ENCODE measurements at places on chromosomes 3 and 15.

- DNase-seq, result no peak
Observed at GRCh38 chr15:61768131-61768530, 292.1 kb downstream of the VPS13C start.

GRCh38 chr15:75857886-75858285, 14.6 kb downstream of the UBE2Q2 start:
- DNase-seq, result no peak

- no peak for DNase-seq
Observed at GRCh38 chr15:36527235-36528162, 51.9 kb upstream of the CDIN1 start.

- peak; percentile 21 for DNase-seq
Observed at GRCh38 chr3:50436114-50436674, 67.2 kb downstream of the CACNA2D2 start.

- DNase-seq, result peak; percentile 54
Observed at GRCh38 chr3:172148241-172148640, 108.9 kb downstream of the FNDC3B start.

DNA sequence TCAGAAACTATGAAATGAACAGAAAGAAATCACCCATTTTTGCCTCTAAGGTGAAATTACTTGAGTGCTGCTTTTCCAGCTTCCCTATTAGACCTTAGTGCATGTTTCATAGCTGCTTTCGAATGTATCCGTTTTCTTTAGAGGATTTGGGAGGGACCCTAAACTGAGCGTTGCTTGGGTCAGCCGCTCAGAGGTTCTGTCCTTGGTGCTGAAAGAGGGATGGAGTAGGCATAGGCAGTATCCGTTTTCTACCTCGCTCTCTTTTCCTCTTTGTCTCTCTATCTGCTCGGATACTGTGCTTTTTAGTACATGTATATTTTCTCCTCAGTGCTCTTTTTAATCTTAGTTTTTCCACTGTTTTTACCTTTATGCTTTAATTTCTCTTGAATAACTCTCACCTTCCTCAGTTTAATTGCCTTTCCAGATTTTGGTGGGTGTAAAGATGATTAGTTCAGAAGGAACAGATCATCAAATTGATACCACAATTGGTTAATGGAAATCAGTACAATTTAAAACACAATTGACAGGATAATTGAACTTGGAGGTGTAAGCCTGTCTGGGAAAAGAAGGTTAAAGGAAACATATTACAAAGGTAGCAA, at the start of gene DRD3:
DRD3 (minus strand) TSS at position 283 of the 599 bp plus-strand sequence. CDS start 7,060 bp downstream, outside the sequence.
- peak; percentile 59 for DNase-seq

DNA sequence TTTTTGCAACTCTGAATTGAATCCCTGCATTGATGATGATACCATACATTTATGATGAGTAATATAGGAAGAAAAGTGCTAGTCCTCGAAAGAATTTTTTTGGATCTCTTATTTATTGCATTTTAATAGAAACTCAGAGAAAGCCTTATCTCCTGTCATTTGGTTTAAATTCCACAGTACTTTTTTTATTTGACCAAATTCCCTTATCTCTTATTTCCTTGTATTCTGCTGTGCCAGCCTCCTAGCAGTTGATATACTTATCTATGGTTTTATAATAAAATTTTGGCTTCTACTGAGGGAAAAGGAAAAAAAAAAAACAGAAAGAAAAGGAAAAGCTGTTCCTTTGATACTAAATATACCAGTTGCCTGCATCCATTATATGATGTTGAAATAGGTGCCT, 535.1 kb upstream of the NR2F2 start:
- no peak for DNase-seq
